Forelimb muscle (tissue), 1 donor: ENCODE measurements at places on chromosomes 5 and 9. TPM values are rescaled to one million over a fixed set of nuclear protein-coding genes. Genes with fewer than 3 reads are reported as not detected.

DNA sequence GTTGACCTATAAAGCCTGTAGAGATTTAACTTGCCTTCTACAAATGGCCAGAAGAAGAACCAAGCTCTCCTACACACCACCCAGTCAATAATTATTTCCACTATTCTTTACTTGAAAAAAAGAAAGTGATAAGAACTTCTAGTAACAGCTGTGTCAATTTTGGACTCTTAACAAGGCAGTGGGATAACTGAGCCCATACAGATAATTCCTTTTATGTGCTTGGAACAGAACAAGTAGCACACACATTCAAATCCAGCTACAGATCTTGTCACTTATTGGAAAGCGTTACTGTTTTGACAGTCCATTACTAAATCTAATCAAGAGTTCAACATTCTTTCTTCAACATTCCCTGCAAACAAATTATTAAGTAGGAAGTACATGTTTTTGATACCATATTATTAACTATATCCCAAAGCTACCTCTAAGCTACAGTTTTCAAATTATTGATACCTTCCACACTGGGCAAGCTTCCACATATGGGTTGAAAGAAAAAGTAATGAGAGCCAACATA, 6.3 kb downstream of the PTGER4 start:
- no peak for DNase-seq

DNA sequence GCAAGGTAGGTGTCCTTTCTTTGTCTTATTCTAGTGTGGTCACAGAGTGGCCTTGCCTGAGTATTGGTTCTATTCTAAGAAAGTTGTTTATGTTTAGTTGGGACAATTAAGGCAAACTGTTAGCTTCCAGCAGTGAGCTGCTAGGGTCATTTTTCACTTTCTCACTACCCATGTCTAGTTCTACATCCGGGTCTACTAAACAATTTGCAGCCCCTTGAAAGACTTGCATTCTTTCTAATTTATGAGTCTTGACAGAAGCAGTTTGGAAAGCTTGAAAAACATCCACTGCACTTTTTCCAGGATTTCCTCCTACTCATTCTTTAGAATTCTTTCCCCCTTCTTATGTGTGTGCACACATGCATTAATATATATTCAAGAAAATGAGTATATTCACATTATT, 892.2 kb upstream of the ACO1 start:
- no peak for DNase-seq

DNA sequence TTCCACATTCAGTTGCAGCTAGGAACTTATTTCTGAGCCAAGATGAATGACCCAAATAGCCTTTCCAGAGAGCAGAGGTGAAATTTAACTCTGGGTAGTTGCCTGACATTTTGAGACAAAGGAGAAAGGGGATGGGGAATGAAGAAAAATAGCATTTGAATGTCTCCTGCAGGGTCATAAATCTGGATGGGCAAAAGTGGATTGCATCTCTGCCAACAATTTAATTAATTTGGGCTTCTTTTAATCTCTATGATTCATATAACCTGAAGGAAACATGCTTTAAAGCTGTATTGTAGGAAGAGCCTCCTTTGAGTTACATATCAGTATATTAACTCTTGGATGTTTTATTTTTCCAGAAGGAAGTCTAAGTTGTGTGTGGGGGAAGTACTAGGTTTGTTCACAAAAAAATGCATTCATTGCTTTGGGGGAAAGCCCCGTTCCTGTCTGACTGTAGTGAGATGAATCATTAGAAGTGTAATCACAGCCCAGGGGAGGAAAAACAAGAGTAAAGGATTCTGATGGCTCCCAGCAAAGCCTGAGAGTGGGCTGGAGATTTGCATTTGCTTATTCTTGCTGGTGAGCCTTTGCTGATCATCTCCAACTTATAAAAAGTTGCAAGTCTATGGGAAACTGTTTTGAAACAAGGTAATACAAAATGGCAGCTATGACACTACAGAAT, 133.0 kb upstream of the IQGAP2 start:
- no peak for DNase-seq

DNA sequence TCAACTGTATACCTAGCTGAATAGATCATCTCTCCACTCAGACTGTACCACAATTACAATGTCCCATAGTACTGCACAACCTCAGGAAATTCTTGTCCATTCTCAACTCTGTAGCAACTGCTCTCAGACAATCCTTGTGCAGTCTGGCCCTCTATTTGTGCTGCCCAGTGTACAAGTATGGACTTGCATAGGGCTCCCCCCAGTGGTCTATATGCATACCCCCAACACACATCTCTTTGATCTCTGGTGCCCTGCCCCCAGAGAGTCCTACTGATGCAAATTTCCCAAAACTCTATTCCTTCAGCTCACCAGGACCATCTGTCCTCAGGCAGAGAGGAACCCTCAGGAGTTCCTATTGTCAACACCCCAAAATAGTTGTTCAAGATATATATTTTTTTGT, 205.3 kb downstream of the SLCO4C1 start:
- DNase-seq = no peak

GRCh38 chr9:38017149-38017884, 51.7 kb downstream of the SHB start:
- DNase-seq = no peak

DNA sequence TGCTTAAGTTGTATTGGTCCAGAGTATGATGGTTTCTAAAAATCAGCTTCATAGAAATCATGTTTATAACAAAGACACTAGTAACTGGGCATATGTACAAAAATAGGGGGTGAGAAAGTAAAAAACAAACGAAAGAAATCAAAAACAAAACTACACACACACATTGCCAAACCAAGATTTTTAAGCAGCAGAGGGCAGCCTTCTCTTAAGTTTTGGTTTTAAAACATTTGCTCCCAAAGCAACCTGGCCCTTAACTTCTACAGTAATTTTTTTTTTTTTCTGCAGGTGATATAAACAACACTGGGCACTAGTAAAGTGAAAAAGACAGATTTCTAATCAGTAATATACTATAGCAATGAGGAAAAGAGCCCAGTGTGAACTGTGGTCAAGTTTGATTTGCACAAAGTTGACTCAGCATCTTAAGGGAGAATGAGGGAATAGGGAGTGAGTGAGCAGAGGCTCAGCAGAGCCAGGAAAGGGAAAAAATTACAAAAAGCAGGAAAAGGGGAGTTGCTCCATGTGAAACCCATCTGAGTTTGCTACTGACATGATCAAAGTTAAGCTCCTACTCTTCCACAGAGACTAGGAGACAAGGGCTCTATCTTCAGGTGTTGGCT, 13.4 kb upstream of the GAPT start:
- no peak for DNase-seq

The PPIC gene
- 28.0 TPM for polyA plus RNA-seq

The FBP2 gene
- 91.5 TPM for polyA plus RNA-seq

The MIER3 gene
- 20.3 TPM for polyA plus RNA-seq

The PTGR1 gene
- polyA plus RNA-seq = 39.5 TPM
